ENCODE measurements at places on chromosomes 6 and 20. TPM values are rescaled to one million over a fixed set of nuclear protein-coding genes. Genes with fewer than 3 reads are reported as not detected.

DNA sequence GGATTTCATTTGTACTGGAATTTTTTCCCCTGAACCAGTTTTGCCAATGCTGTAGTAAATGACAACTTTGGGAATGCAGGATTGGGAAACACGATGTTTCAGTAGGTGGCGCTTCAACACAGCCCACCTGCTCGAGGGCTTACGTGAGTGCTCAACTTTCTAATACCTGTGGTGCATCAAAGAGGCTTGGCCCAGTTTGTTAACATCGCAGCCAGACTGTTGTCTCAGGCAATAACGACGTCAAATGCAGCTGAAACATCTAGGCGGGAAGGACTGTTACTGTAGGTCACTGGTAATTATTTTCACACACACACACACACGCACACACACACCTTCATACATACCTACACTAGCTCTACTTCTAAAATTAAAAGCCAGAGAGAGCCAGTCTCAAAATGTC, 815.5 kb upstream of the SLC35B3 start:
- peak; percentile 74 for DNase-seq

- DNase-seq, result no peak
Measured at GRCh38 chr20:9565910-9566550, 51.6 kb downstream of the LAMP5 start.

DNA sequence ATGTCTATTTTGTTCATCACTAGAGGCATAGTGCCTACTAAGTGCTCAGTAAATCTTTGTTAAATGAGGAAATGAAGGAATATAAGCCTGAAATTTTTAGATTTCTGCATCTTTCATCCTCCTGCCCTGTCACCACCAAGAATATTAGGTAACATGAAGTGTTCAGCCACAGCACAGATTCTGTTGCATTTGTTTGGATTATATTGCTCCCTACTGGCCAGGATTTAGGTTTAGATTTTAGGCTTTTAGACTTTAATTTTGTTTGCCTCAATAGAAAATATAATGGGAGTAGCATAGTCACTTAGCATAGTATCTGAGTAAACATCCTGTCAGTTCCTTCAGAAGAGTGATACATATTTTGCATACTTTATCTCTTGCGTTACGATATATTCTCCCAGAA, 14.2 kb downstream of the FARS2 start:
- DNase-seq, result no peak

DNA sequence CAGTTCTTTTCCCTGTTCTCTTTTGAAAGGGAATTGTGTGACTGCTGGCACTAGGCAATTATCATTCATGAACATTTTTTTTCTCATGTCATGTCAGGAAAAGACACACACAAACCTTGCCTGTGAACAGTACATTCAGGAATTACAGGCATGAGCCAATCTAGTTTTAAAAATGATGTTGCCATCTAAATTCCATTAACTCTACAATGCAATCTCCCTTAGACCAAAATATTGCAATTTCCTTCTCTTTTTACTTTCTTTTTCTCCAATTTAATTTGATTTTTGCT, 127.5 kb upstream of the STMND1 start:
- no peak for DNase-seq

DNA sequence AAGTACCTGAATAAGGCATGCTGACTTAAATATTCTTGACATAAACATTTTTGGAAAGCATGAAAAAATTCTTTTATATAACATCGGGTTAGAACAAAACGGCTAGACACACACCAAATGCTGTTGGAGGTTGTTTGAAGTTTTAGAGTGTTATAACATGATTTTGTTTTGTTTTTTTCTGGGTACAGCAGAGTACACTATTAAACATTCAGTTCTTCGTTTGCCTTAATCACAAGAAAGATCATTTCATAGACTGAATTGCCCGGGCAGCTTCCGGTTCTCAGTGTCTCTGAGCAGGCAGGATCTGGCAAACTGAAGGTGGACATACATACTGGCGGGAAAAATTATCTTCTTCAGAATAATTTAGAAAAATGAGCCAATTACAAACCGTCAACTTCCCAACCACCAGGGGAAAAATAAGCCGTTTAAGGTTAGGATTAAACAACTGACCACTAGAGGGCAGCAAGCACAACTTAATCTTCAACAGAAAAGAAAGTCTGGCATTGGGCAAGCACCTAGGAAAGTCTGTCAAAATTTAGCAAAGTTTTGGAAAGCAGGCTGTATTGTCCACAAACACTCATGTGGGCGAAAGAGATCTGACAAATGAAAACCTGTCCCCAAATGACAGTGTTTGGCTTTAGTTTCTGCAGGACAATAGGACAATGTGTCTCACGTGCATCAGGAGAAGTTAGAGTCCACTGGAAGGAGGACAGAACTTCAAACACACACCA, 15.0 kb downstream of the ZNF217 start:
- DNase-seq, result peak; percentile 78

Gene SLCO4A1
- 4.7 TPM for total RNA-seq

Gene CRISP2
- total RNA-seq, result 0.23 TPM

Gene SRSF12
- not detected for total RNA-seq

Gene SALL4
- not detected for total RNA-seq

DNA sequence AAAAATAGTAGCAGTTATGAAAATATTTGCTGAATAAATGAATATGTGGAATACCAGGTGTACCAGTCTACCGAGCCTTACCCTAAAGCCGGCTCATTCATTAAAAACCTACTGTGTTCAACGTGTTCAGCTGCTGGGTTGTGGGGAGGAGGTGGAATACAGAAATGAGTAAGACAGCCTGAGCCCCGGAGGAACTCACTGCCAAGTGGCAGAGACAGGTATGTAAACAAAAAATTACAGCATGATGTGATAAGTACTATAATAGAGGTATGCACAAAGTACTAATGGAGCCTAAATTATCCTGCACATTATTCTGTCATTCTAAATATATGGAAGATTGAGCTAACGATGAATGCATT, 6.8 kb upstream of the ADTRP start:
- no peak for DNase-seq

- no peak for DNase-seq
Measured at GRCh38 chr20:56848561-56848960, 219.5 kb downstream of the TFAP2C start.

GRCh38 chr6:51152594-51152993, 333.9 kb downstream of the TFAP2B start:
- DNase-seq, result no peak

Gene LIN28B
- total RNA-seq, result not detected

GRCh38 chr6:163308629-163309440, 105.7 kb upstream of the QKI start:
- no peak for DNase-seq

Gene CST4
- total RNA-seq, result not detected

DNA sequence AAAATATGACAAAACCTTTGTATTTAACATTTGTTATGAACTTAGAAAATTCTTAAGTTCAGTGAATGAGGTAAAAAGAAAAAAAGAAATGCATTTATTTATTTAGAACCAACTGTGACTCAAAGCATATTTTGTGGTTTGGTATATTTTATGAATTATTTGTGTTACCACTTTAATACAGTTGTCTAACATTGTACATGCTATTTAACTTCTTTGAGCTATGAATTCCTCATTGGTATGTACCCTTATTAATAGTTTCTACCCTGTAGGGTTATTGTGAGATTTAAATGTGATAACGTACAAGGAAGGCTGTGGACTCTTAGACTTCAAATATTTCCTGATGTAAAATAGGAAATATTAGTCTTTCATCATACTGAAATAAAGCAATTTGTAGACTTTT, 162.6 kb downstream of the MMUT start:
- no peak for DNase-seq

Gene CLPSL2
- total RNA-seq, result not detected

Gene DEFB126
- total RNA-seq, result not detected

Gene ITPR3
- total RNA-seq, result 6.6 TPM

- DNase-seq, result no peak
Measured at GRCh38 chr6:72328775-72329174, 293.1 kb upstream of the KCNQ5 start.

Gene CABLES2
- total RNA-seq, result 4.8 TPM

- DNase-seq, result no peak
Measured at GRCh38 chr6:158897236-158897635, 78.1 kb upstream of the EZR start.

DNA sequence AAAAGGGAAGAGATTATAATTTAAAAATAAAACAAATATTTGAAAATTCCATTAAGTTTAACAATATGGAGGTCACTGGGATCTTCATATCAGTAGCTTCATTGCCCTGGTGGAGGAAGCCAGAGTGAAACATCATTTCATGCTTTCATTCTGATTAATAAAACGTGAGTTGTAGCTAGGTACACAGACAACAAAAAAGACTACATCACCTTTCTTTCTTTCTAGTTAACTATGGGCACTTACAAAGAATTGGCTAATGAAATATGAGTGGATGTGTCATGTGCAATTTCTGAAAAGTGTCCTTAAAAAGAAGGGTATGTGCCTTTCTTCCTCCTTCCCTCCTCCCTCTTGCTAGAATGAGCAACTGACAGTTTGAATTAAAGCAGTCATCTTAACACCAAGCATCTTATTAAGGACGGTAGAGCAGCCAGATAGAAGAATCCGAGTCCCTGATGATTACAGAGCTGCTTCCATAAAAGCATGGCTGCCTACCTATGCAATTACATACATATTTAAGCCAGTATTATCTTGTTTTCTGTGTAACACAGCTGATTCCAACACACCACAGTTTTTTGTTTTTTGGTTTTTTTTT, 3.4 kb downstream of the SERAC1 start:
- no peak for DNase-seq

GRCh38 chr6:157333537-157333936, 10.2 kb upstream of the TMEM242 start:
- no peak for DNase-seq
